Fibroblast of villous mesenchyme (primary cell): ENCODE measurements at places on chromosomes 3 and 15. TPM values are rescaled to one million over a fixed set of nuclear protein-coding genes. Genes with fewer than 3 reads are reported as not detected.

DNA sequence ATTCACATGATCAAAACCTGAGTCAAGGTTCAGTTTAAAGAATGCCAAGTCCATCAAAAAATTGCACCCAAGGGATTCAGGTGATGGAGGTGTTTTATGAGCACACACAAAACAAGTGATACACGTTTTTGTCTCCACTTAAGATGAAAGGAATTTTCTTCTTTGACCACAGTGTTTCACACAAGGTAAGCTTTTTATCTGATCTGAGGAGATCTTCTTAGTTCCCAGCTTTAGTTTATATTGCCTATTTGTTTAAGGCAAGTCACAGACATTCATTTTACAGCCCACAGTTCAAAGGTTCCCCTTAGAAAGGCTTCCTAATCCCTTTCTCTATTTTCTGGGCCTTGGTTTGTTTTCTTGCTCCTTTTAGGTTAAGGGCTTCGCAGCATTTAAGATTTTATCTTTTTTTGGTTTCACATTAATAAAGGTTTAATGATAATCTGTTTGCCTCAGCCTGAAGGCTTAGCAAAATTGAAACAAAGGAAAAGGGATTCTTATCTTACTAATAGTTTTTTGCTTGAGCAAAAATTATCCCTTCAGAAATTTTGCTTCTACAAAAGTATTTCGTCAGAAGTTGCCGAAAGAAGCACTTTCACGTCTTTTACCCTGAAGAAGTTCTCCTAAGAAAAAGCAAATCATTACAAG is 420.5 kb upstream of the NAALADL2 start:
- peak; percentile 11 for DNase-seq

- no peak for DNase-seq
Observed at GRCh38 chr3:79154865-79155264, 612.9 kb downstream of the ROBO1 start.

Gene CCR2
- total RNA-seq: not detected in 2 replicates

Gene RETNLB
- total RNA-seq: not detected in 2 replicates

Gene PLCH1
- 11.7 and 14.2 TPM in 2 replicates for total RNA-seq

Gene RPL39L
- total RNA-seq: 24.2 and 24.8 TPM in 2 replicates

DNA sequence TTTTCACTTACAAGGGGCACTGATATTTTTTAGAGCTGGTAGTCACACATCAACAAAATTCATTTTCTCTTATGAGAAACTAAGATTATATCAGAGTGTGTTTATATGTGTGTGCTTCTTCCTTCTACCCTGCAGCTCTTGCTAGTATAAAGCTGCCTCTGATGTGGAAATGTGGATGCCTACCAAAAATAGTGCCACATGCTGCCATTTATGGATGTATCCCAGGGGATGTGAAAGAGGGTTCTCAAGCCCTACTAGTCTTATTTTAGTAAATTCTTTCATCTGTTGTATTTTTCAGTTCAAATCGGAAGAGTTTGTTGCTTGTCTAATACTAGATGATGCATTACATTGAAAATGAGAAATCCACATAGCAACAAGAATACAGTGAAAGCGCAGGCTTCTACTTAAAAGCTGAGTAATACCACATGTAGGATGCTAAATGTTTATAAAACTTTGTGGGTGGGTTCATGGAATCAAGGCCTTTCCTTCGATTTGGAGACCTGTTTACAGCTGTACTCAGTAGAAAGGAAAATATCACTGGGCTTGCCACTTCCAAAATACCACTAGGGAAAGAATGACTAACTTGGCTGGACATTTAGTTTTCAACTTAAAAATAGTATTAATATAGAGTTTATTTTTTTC is 399.2 kb downstream of the EPHA3 start:
- DNase-seq: no peak

DNA sequence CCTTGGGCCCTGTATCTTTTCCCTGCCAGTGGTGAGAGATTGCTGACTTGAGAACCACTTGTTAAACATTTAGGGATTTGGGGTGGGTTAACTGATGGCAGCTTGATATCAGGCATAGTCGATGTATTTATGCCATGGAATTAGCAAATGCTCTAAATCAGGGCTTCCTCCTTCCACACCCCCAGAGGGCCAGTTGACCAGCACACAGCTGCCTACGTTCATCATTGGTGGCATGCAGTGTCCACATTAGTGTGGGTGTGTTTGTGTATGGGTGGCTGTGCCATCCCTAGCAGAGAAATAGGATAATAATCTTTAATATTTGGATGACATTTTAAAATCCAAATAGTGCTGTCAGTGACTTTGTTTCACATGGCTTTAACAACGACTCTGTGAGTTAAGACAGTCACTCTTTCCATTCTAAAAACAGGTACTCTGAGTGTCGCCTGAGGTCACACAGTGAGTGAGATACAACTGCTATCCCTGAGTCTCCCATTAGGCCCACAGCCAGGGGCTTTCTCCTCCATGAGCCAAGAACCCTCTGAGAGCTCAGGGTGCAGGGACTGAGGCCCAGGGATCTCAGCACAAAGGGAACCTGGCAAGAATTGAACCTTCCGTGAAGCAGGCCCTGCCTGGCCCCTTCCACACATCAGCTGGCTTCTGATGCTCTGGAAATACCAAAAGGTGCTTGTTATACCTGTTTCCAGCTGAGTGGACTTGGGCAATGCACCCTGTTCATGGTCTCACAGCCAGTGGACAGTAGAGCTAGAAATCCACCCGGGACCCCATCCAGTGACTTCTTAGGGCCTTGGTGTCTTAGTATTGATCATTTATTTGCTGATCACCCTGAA is 4.3 kb upstream of the LTF start:
- DNase-seq: no peak

DNA sequence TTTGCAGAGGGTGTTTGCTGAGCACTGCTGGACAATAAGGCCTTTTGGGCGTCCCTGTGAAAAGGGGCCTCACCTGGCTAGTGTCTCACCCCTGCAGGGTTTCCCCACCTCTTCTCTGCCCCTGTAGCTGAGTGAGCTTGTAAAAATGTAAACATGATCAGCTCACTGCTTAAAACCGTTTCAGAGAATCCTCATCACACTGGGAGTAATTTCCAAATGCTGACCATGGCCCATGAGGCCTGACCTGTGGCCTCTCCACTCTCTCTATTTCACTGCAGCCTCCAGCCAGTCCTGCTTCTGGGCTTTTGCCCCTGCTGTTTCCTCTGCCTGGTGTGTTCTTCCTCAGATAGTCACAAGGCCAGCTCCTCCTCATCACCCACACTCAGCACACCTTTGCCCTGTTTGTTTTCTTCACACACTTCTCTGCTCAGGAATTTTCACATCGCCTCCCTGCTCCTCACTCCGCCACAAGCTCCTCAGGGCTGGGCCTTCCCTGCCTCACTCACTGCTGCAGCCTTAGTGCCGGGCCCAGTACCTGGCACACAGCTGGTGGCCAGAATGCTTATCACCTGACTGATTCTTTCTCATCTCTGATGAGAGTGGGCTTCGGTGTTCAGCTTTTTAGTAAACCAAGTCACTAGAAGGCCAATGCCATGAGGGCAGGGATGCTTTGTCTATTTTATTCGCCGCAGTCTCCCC is 79.3 kb upstream of the SEC13 start:
- DNase-seq: no peak

Gene OR5K2
- not detected in 2 replicates for total RNA-seq

Gene PRKAR2A
- total RNA-seq: 47.0 and 47.9 TPM in 2 replicates

- no peak for DNase-seq
Observed at GRCh38 chr3:14001136-14001535, 121.3 kb upstream of the WNT7A start.

- peak; percentile 18 for DNase-seq
Observed at GRCh38 chr3:57729334-57730045, 26.6 kb upstream of the SLMAP start.

DNA sequence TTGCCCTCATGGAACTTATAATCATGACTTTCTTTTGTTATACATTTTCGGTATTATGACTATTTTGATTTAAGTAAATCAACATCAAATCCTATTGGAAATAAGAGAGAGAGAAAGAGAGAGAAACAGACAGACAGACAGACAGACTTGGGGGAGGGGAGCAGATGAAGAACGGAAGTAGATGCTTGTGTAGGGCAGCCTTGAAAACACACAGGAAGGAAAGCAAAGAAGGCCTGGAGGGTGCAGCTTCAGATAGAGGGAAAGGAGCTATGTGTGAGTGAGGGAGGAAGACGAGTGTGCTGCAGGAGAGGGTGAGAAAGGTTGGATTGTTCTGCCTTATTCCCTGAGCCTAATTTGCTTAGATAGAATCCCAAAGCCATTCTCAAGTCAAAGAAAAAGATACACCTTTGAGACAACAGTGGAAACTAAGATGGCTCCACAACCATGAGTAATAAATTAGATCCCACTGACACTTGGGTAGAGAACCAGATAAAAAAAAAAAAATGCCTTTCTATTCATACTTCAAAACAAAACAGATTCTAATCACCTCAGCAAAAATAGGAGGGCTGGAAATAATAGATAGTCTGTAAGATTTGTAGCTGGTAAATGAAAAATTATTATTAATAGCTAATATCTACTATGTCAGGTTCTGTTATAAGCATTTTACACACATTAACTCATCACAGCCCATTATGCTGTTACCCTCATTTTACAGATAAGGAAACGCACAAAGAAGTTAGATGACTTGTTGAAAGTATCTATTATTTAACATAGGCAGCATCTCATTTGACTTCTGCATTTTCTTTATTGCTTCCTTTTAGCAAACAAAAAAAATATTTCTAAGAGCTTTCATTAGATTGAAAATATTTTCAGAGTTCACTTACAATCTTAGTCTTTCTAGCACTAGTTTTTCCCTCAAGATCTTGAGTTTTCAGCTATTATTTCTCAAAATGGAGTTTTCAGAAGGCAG is 214.1 kb downstream of the TNIK start:
- no peak for DNase-seq

DNA sequence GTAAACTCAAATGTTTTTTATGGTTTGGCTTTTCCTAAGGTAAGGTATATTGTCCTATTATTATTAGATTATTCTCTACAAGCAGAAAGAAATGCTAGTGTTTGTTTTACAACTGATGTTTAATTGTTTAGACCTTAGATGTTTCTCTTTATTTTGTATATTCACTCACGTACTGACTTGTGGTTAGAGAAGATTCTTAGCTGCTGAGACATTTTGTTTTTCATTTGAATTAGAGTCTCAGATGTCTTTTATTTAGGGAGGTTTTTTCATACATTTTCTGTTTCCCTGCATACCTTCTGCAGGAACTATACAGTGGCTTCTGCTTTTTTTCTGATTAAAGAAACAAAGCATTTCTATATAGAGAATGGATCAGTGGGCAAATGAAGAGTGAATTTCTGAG is 110.9 kb downstream of the MYRIP start:
- no peak for DNase-seq

- no peak for DNase-seq
Observed at GRCh38 chr3:112504123-112504522, 4.9 kb upstream of the BTLA start.

Gene TMEM212
- not detected in 2 replicates for total RNA-seq

Gene PLA2G4D
- total RNA-seq: not detected in 2 replicates

Gene CYP11A1
- 0.64 and 0.86 TPM in 2 replicates for total RNA-seq

Gene SNTN
- total RNA-seq: not detected in 2 replicates

DNA sequence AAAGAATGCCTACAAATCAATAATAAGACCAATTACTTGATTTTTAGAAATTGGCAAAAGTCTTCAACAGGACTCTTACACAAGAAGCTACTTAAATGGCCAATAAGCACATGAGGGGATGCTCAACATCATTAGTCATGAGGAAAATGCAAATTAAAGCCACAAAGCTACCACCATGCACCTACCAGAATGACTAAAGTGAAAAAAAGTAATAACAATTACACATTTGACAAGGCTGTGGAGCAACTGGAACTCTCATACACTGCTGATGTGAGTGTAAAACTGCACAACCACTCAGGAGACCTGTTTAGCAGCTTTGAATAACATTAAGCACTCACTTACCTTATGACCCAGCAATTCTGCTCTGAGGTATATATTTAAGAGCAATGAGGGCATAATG is 68.4 kb downstream of the PPCDC start:
- DNase-seq: peak; percentile 18

- no peak for DNase-seq
Observed at GRCh38 chr3:112349557-112349956, 16.6 kb downstream of the CD200 start.

DNA sequence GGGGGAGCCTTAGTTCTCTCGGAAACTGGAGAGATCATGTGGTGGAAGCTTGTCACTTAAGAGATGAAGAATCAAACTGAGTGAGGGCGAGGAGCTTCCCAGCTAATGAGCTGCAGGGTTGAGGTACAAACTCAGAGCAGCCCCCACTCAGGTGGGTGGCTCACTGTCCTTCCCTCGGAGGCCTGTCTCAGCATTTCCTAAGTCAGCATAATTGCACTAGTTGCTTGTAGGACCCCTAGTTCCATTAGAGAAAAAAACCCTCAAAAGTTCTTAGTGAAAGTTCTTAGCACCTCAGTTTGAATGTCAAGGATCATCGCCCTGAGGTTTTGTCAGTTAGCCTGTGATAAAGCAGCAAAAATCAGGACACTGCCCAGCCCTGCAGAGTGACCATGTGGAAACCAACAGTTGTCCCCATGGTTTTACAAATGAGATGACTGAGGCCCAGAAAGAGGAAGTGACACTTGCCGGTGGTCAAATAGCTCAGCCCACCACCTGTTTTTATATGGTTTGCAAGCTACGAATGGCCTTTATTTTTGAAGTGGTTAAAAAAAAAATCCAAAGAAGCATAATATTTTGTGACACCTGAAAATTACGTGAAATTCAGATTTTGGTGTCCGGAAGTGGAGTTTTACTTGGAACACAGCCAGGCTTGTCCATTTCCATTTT is 11.9 kb downstream of the SMAD6 start:
- DNase-seq: no peak

- peak; percentile 95 for DNase-seq
Observed at GRCh38 chr3:46089237-46090011, 62.1 kb upstream of the XCR1 start.

DNA sequence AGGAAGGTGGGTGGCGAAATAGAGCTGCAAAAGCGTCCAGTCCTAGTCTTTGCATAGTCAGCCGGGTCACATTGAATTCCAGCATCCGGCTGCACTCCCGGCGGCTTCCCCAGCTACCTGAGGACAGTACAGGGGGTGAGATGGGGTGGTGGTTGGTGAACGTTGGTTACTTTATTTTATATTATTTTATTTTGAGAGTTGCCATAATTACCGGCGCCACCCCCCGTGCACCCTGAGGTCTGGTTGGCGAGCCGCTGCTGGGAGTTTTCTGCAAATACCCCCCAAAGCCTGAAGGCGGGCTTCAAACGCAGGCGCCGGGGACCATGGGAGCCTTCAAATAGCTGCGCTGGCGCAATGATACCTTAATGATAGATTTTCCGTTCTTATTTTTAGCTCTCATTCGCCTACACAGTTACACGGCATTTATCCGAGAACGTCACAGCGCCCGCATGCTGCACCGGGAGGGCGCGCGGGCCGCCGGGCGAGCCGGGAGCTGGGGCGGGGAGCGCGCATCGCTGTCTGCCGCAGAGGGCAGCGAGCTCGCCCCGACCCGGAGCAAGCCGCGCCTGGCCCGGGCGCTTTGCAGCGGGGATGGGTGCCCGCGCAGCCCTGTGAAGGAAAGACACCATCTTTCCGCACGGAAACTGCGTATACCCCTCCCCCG is 756 bp upstream of the RASGRF1 start:
- peak; percentile 7 for DNase-seq

Gene NAA80
- 5.8 and 6.5 TPM in 2 replicates for total RNA-seq

- no peak for DNase-seq
Observed at GRCh38 chr3:117611211-117611610, 901.6 kb downstream of the TUSC7 start.
